ENCODE measurements at places on chromosomes 5 and 9.

DNA sequence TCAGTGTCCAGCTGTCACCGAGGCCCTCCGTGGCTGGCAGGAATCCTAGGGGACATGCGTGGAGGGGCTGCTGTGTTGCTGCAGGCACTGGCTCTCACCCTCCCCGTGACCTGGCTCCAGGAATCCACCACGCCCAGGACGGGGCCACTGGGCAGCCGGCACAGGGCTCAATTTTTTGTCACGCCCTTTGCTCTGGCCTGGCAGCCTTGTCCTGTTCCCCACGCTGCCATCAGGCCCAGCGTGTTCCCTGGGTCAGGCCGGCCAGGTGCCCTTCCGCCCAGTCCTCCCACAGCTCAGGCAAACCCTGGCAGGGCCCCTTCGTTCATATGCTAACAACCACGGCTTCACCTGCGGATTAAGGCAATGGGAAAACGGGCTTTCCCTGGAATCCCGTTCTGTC lies 37.3 kb downstream of the PROP1 start:
- DNase-seq, result no peak

GRCh38 chr5:141421489-141421855 lies 621 bp downstream of the PCDHGA11 start:
- DNase-seq, result no peak

DNA sequence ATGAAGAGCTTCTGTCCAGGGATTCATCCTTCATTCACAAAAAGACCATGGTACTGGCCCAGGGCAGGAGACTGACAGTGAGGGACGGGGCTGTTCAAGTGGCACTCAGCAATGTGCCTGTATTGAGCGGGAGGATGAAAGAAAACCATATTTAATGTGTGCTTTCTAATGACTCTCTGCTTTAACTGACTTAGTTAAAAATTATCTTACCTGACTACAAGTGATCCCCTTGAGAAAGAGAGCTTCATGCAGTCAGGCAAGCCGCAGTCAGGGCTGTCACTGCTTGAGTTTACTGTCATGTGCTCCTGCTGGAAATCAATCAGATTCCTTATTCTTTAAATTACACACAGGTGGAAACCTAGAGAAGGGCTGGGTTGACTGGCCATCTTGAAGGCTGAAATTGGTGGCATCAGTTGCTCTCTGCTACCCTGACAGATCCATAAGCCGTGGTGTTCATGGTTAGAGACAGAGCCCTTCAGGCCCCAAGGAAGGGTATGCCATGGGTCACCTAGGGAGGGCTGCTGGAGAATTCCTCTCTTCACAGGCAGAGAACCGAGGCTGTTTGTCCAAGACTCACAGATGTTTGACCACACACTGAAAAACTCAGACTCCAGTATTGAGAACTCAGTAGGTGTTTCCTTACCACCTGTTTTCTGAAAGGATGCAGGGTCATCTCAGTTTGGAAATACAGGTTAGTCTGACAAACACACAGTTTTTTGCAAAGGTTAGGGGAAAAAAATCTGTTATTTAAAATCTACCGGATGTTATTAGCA lies 70.9 kb downstream of the TRIO start:
- no peak for DNase-seq

DNA sequence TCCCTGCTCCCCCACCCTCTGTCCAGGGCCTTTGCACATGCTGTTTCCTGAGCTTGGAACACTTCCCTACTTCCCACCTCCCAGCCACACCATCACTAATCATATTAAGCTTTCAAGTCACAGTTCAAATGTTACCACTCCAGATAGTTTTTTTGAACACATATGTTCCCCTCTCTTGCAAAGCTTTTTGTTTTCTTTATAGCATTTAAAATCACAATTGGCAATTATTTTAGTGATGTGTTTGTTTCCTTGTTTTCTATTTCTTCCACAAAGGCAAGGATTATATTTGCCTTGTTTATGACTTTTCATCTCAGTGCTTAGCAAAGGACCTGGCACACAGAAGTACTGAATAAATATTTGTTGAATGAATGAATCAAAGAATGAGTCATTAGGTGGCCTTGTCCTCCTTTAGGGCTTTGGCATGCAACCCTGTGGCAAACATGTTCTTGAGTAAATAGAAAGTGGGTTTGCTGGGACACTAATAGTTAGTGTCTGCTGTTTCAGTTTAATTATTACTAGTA lies 386.8 kb downstream of the FGF10 start:
- DNase-seq, result no peak
